ENCODE measurements at places on chromosomes 11 and 22. TPM values are rescaled to one million over a fixed set of nuclear protein-coding genes. Genes with fewer than 3 reads are reported as not detected.

The DDT gene
- 62.3 TPM for total RNA-seq

The MPEG1 gene
- 11.1 TPM for total RNA-seq

The WT1 gene
- total RNA-seq, result not detected

The MRE11 gene
- 43.8 TPM for total RNA-seq

The OR51B4 gene
- total RNA-seq, result not detected

The MYEOV gene
- total RNA-seq, result not detected

The ILK gene
- total RNA-seq, result 142 TPM

DNA sequence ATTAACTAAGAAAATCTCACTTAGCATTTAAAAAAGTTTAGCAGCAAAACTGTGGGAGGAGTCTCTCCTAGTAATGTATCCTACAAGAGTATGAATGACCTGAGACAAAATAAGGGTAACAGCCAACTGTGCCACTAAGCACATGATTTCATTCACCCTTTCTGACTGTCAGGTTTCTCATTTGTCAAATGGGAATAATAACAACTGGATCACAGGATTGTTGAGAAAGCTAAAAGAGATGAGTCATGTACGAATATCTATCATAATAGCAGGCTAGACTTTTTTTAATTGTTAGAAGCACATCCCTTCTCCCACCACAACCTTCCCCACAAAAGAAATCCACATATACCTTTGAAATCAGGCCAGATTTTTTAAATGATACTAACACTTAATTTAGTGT is 39.5 kb downstream of the MTMR2 start:
- H3K36me3 ChIP-seq, result peaks cover 14% of the 10 kb centered on the region
- H3K4me3 ChIP-seq, result no peak overlapping the region
- H3K4me1 ChIP-seq, result no peaks in the 10 kb centered on the region
- no peak overlapping the region for H3K27ac ChIP-seq
- no peak for DNase-seq
- no peaks in the 10 kb centered on the region for H3K27me3 ChIP-seq

DNA sequence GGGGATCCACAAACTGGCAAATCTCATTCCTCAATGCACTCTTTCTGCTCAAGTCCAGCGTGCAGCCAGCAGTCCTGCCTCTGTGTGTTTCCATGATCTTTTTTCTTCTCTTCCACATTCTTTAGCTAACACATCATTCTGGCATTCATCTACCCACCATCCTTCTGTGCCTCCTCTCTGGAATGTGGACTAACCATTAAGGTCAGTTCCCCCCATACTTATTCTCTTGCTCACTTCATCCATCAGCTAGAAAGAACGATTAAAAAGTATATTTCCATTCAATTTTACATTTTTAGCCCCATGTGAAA is 7.8 kb downstream of the KIRREL3 start:
- H3K27ac ChIP-seq, result no peak overlapping the region
- H3K4me1 ChIP-seq, result no peaks in the 10 kb centered on the region
- H3K36me3 ChIP-seq, result no peaks in the 10 kb centered on the region
- no peak for DNase-seq

DNA sequence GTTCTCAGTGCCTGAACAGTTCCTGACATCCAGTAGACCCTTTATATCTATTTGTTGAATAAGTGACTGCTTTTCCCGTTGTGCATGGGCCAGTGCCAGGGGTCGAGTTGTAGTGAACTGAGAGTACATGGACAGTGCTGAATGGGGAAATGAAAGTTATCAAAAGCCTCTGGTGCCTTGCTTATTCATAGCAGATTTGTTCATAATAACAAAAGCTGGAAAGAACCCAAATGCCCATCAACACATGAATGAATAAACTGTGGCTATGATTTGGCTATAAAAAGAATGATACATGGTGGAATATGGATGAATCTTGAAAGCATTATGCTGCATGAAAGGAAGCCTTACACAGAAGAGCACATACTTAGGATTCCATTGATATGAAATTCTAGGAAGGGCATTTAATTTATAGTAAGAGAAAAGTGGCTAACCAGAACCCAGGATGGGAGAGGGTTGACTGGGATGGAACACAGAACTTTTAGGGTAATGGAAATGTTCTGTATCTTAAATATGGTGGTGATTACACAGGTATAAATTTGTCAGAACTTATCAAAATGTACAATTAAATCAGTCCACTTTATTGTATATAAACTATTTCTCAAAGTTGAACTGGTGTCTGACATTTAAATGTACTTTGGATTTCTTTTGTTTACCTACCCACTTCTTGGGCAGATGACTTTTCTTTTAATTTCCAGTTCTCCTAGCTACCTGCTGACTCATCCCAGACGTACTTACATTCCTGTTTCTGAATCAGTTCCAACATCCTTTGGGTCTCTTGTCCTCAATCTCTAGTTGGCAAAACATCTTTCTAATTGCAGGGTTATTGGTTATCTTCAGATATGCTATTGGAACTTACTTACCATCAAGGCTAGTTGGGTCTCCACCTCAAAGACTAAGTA is 42.8 kb downstream of the PACS1 start:
- peak overlapping the region; percentile 48 for H3K27ac ChIP-seq
- H3K4me1 ChIP-seq, result peaks cover 58% of the 10 kb centered on the region
- H3K36me3 ChIP-seq, result no peaks in the 10 kb centered on the region
- no peak for DNase-seq
- no peaks in the 10 kb centered on the region for H3K27me3 ChIP-seq

GRCh38 chr22:38309614-38310517 is 7.4 kb downstream of the CSNK1E start:
- peaks cover 32% of the 10 kb centered on the region for H3K4me1 ChIP-seq
- H3K4me3 ChIP-seq, result no peak overlapping the region
- H3K27ac ChIP-seq, result no peak overlapping the region

DNA sequence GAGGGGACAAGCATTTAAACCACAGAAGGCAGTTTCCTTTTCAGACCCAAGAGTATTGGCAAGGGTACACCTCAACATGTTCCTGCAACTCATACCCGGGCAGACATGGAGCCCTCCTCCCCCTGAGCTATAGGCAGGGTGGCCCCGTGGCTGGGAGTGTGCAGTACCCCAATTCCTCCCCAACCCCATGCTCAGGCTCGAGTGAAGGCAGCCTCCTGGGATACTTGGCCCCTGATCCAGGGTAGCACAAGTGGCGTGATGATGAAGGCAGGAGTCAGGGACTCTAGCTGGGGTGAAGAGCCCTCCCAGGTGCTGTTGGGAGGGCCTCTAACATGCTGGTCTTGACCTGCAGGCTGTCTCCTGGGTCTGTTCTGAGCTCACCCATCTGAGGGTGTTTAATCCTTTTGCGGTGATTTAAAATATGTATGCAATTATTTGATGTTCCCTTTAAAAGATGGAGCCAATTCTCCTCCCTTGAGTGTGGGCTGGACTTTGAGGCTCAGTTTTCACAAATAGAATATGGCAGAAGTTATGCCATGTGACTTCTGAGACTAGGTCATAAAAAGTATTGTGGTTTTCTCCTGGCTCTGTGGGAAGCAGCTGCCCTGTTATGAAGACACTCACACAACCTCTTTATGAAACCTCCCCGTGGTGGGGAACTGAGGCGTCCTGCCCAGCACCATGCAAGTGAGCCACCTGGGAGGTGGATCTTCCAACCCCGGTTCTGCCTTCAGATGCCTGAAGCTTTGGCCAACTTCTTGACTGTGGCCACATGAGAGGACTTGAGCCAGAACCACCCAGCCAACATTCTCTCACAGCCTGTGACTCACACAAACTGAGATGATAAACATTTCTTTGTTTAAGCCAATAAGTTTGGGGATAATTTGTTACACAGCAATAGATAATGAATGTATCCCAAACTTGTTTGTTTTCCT is 54.7 kb upstream of the NECTIN1 start:
- H3K27ac ChIP-seq, result no peak overlapping the region
- DNase-seq, result no peak
- no peaks in the 10 kb centered on the region for H3K36me3 ChIP-seq

DNA sequence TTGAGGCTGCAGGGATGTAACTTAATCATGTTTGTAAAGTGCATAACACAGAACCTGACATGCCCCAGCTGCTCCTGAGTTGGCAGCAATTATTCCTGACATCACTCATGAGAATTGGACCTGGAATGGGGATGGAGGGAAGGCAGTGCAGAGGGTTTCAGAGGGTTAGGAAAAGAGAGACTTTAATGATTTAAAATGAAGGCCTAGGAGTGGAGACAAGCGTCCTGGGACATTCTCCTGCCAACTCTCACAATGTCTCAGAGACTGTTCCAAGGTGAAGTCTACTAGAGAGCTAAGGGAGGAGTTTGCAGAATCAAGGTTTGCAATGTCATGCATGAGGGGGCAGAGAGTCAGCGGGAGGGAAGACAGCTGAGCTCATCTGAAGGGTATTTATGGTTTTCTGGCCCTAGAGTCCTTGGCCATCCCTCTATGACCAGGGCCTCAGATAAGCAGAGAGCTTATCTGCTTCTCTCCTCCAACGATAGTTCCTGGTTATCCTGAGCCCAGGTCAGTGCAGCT is 36.9 kb downstream of the GGTLC2 start:
- H3K36me3 ChIP-seq, result no peaks in the 10 kb centered on the region
- no peak overlapping the region for H3K4me3 ChIP-seq
- no peak for DNase-seq

- no peaks in the 10 kb centered on the region for H3K27me3 ChIP-seq
- peak overlapping the region; percentile 13 for H3K27ac ChIP-seq
- DNase-seq, result peak; percentile 47
- peaks cover 17% of the 10 kb centered on the region for H3K36me3 ChIP-seq
- H3K4me3 ChIP-seq, result no peak overlapping the region
Observed at GRCh38 chr11:130146796-130147195, 12.8 kb upstream of the ST14 start.

DNA sequence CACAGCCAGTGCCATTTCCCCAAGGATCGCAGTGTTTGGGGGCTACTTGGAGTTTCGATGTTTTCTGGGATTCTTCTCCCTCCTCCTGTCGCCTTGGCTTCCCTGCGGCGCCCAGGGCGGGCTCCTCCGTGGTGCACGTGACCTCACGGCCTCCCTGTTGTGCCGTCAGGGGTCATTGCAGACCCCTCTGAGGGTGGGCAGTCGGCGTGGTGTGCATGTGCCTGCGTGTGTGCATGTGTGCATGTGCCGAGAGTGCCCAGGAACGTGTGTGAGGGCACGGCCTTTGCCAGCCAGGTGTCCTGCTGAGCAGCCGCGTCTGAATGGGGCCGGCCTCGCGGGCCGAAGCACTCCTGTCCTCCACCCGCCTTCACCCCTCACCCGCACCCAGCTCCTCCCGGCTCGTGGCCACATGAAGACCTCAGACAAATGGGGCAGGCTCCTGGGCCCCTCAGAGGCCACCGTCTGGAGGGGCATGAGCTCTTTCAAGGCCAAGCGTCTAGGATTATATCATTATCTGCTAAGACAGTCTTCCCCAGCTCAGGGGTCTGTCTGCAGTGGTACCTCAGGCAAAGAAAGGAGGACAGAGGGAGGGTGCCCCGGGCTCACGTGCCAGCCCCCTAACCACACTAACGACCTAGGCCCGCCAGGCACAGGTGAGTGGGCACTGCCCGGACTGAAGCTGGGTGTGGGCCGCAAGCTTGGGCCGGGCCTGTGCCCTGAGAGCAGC is 9.4 kb upstream of the MRPL23 start:
- no peak for DNase-seq
- H3K36me3 ChIP-seq, result no peaks in the 10 kb centered on the region
- no peaks in the 10 kb centered on the region for H3K27me3 ChIP-seq

DNA sequence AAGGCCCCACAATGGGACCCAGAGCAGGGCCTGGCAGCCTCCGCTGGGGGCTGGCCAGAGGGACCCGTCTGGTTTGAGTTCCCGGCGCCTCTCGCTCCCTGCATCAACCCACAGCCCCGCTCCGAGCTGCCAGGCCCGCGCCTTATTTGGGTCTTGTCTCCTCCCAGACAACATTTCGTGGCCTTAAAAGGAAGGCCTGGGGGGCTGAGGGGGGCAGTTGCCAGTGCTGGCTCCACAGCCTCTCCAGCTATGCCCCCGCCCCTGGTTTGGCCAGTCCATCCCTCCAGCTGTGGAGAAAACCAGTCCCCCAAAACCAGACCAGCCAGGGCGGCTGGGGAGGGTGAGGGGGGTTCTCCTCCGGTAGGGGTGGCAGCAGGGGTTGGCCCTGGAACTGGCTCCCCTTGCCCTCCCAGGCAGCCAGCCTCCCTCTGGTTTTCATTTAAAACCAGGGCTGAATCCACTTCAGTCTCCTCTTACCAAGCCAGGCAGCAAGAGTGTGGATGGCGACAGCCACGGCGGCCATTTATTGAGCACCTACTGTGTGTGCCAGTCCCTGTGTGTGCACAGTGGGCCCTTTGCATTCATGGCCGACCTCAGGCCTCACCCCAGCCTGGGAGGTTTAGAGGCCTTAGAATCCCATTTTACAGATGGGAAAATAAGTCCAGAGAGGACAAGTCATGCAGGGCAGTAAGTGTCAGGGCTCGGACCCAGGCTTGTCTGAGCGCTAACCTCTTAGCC is 18.6 kb downstream of the EMID1 start:
- H3K27me3 ChIP-seq, result no peaks in the 10 kb centered on the region
- no peak overlapping the region for H3K27ac ChIP-seq
- no peak overlapping the region for H3K4me3 ChIP-seq
- DNase-seq, result no peak
- no peaks in the 10 kb centered on the region for H3K36me3 ChIP-seq
- H3K4me1 ChIP-seq, result no peaks in the 10 kb centered on the region

DNA sequence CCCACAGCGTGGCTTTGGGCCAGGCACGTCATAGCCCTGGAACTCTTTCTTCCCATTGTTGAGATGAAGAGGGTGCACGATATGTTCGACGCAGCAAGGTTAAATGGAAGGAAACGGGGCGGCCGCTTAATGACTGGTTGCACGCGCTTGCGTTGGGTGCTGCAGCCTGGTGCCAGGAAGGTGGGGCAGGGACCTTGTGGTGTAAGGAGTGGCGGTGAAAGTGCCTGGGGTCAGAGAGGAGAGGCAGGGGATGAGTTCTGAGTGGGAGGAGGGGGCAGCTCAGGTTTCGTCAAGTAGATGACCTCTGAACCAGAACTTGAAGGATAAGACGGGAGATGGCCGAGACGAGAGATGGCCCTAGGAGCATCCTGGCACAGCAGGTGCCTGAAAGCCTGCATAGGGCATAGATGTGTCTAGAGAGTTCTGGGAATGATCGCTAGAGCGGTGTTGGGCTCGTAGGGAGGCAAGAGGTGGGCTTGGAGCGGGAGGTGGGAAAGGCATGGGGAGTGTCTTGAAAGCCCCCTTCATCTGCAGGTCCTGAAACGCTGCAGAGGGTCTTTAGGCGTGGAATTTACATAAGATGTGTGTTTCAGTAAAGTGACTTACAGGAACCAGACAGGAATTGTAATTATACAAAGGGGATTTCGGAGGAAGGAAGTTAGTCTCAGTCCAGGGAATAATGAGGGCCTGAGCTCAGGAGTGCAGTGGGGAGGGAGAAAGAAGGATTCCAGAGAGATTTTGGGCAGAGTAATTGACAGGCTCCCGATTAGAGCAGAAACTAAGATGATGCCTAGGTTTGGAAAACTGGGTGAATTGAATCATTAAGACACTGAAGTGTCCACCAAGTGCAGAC is 43.2 kb upstream of the CLDN5 start:
- no peak overlapping the region for H3K4me3 ChIP-seq
- H3K27ac ChIP-seq, result no peak overlapping the region
- DNase-seq, result no peak
- H3K4me1 ChIP-seq, result no peaks in the 10 kb centered on the region
